WTC11 (cell line): ENCODE measurements at places on chromosomes 4 and X. TPM values are rescaled to one million over a fixed set of nuclear protein-coding genes. Genes with fewer than 3 reads are reported as not detected.
A peak's percentile ranks its signal among the peaks of the same experiment; 100 is the strongest.

DNA sequence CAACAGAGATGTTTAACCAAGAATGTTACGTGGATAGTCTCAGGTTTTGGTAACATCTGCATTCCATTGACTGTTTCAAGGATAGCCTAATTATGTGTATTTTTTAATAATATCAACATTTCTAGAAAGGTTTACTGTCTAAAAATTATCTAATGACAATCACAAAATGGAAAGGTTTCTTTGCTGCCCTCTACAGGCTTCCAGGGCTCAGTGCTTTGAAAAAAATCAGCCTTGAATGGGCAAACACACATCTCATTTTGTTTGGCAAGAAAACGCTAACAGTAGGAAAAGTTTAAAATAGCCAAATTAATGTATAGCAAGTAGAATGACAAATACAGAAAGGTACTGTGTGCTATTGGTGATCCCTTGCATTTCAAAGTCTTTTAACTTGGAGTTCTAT, 223.4 kb upstream of the PRPS2 start:
- no peak overlapping the region for H3K4me3 ChIP-seq
- peaks cover 11% of the 10 kb centered on the region for H3K4me1 ChIP-seq
- no peak for DNase-seq
- H3K27me3 ChIP-seq = no peaks in the 10 kb centered on the region

DNA sequence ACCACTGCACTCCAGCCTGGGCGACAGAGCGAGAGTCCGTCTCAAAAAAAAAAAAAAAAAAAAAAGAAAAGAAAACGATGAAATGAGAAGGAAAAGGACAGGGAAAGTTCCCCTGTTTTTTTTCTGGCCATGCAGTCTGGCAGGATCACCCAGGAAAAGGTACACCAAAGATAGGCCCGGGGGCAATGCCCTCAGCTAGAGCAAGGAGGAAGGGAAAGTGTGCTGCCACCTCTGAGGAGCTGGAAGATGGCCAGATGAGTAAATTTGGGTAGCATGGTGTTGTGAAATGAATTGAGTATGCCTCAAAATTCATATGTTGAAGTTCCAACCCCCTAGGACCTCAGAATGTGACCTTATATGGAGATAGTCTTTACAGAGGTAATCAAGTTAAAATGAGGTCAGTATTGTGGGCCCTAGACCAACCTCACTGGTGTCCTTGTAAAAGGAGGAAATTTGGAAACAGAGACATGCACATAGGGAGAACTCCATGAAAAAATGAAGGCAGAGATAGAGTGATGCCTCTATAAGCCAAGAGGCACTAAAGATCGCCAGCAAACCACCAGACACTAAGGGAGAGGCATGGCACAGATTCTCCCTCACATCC, 28.9 kb downstream of the MAOB start:
- no peak overlapping the region for H3K4me3 ChIP-seq
- DNase-seq = no peak
- peaks cover 6% of the 10 kb centered on the region for H3K4me1 ChIP-seq
- no peaks in the 10 kb centered on the region for H3K36me3 ChIP-seq
- no peaks in the 10 kb centered on the region for H3K27me3 ChIP-seq

- H3K4me3 ChIP-seq = no peak overlapping the region
- DNase-seq = no peak
- no peak overlapping the region for H3K27ac ChIP-seq
- no peaks in the 10 kb centered on the region for H3K36me3 ChIP-seq
- peaks cover 11% of the 10 kb centered on the region for H3K4me1 ChIP-seq
- H3K27me3 ChIP-seq = no peaks in the 10 kb centered on the region
Observed at GRCh38 chr4:94523617-94524016, 71.9 kb downstream of the PDLIM5 start.

ACOT9 gene
- 27.6 to 32.6 TPM (median 29.3 TPM) in 3 replicates for total RNA-seq

GRCh38 chr4:121462660-121463261, 81.9 kb upstream of the QRFPR start:
- peak; percentile 34 for DNase-seq
- H3K27me3 ChIP-seq = no peaks in the 10 kb centered on the region
- peaks cover 15% of the 10 kb centered on the region for H3K36me3 ChIP-seq
- H3K27ac ChIP-seq = no peak overlapping the region
- H3K4me1 ChIP-seq = peaks cover 11% of the 10 kb centered on the region
- no peak overlapping the region for H3K4me3 ChIP-seq

DNA sequence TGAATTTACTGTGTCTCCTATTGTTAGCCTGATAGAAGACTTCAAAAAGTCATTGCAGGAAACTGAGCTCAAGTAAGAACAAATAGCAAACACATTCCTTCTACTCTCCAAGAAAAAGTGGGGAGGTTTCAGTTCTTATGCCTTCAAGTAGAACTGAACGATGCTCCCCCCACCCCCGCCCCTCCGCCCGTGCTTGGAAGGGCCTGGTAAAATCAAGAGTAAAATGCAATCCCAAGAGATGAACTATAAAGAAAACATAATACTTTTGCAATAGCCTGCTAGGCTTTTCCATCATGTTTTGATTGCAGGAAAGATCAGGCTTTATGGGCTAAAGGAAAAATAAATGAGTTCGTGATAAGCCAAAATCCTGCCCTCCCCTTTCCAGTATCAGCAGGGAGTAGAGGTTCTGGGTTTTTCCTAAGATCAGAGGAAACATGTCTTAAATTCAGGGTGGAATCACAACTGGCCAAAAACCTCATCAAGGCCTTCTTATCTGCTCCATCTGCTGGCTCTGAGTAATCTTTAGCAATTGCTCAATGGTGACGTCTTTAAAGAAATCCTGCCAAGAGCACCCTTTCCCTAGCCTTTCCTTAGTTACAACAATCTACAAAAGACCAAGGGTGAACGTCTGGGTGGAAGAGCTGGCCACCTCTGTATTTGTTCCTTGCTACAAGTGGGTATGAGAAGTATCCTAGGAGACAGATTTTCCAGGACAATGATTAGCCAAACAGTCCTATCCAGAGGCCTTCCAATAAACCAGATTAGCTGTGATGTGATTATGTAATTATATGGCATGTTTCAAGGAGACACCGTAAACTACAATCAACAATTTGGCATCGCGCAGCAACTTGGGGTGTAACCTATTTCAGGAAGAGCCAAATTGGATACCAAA, 66.3 kb upstream of the FAM9C start:
- DNase-seq = no peak
- H3K4me1 ChIP-seq = peaks cover 8% of the 10 kb centered on the region; the same call in 1 of the 2 replicates
- H3K27me3 ChIP-seq = no peaks in the 10 kb centered on the region
- H3K4me3 ChIP-seq = no peak overlapping the region
- no peak overlapping the region for H3K27ac ChIP-seq

CAPN6 gene
- total RNA-seq = 3.1 to 4.1 TPM (median 4.0 TPM) in 3 replicates

EGF gene
- 2.5 to 2.6 TPM (median 2.5 TPM) in 3 replicates for total RNA-seq
